ENCODE measurements at places on chromosomes 7 and 10.
A peak's percentile ranks its signal among the peaks of the same experiment; 100 is the strongest.

DNA sequence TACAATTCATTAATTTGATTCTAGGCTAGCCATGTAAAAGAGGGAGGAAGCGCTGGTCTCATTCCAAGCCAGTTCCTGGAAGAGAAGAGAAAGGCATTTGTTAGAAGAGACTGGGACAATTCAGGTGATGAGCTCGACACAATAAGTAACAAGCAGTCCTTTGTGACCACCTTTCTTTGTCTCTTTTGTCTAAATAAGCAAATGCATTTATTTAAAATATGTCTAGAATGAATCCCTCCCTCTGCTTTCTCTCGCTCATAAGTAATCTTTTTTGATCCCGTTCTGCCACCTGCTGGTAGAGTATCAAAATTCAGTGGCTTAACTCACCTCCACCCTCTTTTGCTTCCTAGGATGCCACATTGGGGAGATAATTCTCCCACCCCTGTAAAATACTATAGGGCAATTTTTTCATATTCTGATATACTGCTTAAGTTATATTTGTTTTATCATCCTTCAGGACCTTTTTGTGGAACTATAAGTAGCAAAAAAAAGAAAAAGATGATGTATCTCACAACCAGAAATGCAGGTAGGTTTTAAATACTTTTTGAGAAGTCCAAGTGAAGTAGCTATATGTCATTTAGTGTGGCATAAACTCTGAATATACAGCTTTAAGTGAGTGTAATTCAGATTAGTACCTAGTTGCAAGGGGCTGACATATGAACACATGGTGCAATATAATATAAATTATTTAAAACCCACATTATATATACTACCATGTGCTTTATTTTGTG, 91.5 kb downstream of the GSDME start:
- peak; percentile 56 for DNase-seq

DNA sequence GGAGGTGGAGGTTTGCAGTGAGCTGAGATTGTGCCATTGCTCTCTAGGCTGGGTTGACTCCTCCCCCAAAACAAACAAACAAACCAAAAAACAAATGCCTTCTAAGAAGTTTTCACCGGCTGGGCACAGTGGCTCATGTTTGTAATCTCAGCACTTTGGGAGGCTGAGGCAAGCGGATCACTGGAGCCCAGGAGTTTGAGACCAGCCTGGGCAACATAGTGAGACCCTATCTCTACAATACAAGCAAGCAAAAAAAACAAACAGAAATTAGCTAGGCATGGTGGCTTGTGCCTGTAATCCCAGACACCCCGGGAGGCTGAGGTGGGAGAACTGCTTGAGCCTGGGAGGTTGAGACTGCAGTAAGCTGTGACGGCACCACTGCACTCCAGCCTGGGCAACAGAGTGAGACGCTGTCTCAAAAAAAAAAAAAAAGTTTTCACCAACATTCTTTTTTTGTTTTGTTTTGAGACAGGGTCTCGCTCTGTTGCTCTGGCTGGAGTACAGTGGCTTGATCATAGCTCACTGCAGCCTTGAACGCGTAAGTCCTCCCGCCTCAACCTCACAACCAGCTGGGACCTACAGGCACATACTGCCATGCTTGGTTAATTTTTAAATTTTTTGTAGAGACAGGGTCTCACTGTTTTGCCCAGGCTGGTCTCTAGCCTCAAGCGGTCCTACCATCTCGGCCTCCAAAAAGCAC, 1.3 kb upstream of the ZAN start:
- DNase-seq: no peak

- no peak for DNase-seq
These were observed 55.3 kb upstream of the GRB10 start for GRCh38 chr7:50837965-50838364.

DNA sequence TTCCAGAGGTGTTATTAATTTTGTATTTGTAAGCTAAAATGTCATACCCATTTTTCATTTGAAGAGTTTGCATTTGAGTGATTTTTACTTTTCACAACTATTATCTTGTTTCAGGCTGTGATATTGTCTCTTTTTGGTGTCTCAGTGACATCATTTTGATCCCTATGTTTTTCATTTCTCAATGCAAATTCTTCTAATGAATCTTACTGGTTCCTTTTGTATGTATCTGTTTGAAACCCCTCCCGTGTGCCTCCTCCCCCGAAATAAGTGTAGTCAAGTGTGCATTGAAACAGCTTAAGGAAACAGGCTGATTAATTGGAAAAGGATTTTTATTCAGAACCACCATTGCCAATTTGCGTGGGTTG, 77.8 kb downstream of the SHH start:
- no peak for DNase-seq

DNA sequence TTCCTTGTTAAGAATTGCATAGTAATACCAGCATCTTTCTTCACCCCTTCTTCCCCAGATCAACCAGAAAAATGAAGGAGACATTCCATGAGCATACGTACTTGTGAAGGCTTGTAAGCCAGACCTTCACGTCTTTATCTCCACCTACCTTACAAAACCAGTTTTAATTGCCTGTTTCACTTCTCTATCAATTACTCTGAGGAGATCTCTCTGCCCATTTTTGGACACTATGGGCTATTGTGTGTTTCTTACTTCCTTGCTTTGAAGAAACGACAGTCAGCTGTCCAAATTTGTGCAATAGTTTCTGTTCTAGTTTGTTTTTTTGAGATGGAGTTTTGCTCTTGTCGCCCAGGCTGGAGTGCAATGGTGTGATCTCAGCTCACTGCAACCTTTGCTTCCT, 349.7 kb upstream of the MBL2 start:
- DNase-seq: no peak

GRCh38 chr10:100442548-100442947, 20.3 kb upstream of the WNT8B start:
- no peak for DNase-seq

DNA sequence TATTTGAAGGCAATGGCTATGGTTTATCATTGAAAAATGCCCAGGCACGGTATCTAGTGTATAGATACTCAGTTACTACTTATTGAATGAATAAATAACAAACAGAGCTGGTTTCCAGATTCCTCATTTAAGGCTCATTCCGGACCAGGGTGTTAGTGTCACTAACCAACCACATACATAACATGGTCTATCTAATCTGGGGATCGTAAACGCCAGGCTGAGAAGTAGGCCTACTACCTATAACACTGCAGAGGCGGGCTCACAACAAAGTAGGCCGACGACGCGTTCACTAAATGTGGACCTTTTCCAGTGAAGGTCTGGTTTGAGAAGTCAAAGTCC, 423 bp downstream of the LSM5 start:
- DNase-seq: no peak

DNA sequence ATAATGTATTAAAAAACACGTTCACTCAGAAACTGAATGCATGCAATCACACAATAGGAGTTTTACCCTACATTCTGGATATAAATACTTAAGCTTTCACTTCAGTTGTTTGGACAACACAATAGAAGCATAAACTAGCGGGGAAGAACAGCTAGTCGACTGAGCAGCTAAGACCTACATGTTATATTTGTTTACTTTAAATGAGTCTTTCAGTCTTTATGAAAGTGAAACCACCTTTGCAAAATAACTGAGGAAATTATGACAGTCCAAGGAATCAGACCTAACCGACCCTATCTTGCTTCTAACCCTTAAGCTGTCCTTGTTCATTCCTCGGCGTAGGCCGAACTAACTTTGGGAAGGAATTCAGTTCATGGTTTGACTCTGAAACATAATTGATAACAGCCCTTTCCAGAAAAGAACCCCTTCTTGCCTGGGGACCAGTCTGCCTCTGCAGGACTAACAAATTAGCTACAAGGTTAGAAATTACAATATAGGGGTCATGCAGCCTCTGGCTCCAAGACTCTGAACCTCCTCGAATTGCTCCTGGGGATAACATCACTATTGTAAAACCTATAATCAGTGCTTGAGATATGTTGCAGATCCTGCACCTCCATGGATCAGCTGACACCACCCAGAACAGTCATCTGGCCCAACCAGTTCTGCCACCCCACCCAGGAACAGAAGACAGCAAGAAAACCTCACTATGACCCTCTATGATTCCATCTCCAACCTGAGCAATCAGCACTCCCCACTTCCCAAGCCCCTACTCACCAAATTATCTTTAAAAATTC, 185.1 kb upstream of the KLF6 start:
- no peak for DNase-seq

DNA sequence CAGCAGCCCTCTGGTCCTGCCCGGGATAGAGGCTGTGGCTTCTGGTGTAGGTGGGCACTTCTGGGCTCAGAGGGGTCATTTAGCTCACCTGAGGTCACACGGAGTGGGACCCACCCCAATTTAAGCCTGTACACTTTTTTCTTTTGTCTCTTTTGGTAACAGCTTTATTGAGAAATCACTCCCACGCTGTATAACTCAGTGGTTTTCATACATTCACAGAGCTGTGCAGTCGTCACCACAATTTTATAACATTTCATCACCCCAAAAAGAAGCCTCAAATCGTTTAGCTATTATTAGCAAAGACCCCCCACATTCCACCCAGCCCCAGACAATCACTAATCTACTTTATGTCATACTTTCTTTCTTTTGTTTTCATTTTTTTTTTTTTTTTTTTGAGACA, 62.3 kb downstream of the LHPP start:
- DNase-seq: no peak

GRCh38 chr10:59177031-59177797, 771 bp downstream of the PHYHIPL start:
- peak; percentile 49 for DNase-seq

GRCh38 chr10:33336582-33337325, 2.3 kb upstream of the NRP1 start:
- DNase-seq: no peak

- no peak for DNase-seq
These were observed 7.6 kb upstream of the DEPP1 start for GRCh38 chr10:44986179-44986578.

DNA sequence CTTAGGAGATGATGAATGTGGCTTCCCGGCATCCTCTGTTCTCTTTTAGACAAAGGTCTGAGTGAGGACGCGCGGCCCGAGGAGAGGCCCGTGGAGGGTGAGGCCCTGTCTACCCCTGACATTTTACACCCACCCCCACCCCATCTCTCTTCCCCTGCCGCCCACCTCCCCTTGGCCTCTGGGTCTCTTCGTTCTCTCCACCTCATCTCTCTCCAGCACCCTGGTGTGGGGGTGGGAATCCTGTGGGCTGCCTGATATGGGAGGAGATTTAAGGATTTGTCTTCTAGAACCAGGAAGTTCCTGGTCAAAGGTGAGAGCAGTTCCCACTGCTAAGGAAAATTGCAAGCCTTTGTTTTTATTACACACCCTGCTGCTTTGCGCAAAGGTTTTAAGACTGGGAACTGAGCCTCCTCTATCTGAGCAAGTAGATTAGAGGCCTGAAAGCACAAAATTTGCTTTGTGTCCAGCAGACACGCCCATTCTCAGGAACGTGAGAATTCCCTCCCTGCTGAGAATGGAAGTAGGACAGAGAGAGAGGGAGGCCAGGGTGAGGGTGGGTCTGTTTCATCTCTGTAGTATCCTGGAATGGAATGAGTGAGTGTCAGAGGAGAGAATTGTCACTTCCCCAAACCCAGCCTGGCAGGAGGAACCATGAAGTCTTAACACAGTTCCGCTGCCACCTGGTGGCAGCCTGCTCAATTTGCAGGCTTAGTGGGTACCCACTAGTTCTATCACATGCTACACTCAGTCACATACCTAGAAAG, 91.2 kb downstream of the GTF2IRD1 start:
- DNase-seq: peak; percentile 5

DNA sequence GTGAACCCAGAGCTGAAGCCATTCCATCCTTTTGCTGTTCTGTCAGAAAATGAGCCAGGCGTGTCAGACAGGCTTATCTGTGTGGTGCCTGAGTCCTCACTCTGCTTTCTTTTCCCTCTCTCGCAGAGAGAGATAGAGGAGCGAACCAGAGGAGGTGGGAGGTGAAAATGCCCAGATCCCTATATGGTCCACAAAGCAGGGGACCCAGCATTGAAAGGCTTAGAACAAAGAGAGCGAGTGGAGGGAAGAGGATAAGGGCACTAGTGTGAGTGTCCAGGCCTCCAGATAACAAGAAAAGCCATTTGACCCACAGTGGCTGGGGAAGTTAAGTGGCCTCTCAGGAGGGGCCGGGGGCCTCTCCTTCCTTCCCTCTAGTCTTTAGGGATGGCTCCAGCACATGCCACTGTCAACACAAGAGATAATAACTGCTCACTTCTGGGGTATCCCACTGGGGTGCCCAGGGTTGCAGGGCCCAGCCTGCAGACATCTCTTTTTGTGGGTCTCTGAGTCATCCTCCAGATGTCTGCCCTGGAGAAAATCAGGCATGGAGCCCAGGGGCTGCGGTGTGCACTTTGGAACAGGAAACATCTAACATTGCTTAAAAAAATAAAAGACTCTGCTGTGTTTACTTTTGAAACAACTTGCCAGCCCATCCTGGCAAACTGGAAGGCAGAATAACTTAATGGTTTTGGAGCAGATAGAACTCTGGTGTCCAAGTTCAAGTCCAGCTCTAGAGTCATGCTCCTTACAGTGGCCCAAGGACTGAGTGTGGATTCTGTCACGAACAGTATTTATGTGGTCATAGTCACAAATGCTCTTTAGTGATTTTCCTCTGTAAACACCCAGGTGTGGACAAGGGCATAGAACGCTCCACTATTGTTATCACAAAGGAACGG, 189.5 kb downstream of the CXCL12 start:
- DNase-seq: no peak

GRCh38 chr10:33235251-33235884, 99.1 kb downstream of the NRP1 start:
- no peak for DNase-seq

DNA sequence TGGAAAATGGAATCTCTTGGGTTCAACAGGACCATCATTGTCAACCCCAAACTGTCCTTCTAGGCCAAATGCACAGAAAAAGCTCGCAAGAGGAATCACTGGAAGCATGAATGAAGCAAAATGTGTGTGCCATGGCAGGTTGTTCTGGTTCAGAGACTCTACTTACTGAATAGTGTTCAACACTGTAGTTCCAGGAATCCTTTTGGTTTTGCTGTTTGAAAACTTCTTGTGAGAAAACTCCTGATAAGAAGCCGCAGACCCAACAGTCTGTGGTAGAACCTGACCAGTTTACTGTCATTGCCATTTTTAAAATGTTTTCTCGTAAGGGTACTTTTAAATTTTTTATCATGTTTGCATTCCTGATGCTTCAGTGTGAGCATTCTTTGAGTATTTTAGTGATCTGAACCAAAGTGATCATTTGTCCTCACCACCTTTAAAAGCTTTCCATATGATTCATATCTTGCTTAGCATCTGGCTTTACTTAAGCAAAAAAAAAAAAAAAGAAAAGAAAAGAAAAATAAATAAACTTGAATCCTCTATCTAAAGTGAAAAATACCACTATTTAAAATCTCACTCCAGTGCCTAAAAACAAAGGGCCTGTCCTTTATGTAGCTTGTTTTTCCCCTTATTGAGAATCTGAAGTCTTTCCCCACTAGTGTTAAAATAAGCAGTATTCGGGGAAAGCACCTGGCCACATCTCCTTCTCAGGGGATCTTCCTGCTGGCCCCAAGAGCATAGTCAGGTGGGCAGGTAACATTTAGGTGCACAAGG, 92.4 kb downstream of the WNT2 start:
- no peak for DNase-seq

- DNase-seq: no peak
These were observed 39.4 kb upstream of the ZNF107 start for GRCh38 chr7:64626557-64626956.

- peak; percentile 13 for DNase-seq
These were observed 110.0 kb downstream of the EGFR start for GRCh38 chr7:55128693-55129394.

GRCh38 chr7:22645418-22646181, 81.4 kb upstream of the IL6 start:
- DNase-seq: no peak

- peak; percentile 5 for DNase-seq
These were observed 1421.2 kb upstream of the CELF2 start for GRCh38 chr10:9596368-9596920.
